ENCODE measurements at places on chromosomes 7 and 10.

- DNase-seq: no peak
These were observed 18.8 kb upstream of the SMNDC1 start for GRCh38 chr10:110323503-110323902.

DNA sequence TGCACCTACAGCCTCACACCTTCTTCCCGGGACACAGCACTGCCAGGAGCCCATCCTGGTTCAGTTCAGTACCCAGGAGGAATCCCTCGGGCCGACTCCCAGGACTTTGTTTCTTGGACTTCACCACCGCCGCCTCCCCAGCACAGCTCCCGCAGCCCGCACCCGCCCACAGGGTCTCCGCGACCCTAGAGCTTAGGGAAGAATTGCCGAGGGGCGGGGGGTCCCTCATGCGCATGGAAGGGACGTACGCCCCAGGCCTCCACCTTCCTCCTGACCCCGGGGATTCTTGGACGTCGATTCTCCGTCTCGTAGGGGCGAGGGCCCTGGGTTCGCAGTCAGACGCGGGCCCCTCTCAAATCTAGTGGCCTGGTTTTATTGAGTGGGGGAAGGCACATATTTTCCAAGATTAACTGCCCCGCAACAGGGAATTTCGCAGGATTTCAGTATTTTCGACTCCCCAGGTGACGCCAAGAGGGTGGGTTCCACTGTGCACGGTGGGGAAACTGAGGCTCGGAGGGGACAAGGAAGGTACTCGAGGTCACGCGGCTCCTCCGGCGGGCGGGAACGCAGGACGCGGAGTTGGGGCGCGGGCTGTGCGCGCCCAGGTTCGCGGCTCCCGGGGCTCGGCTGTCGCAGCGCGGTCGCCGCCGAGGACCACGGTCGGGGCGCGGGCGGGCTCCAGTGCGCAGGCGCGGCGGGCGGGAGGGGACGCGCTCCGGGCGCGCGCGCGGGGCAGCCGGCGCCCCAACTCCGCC is at the start of gene ADCY1:
ADCY1 (plus strand) TSS at position 708 of the 755 bp plus-strand sequence. CDS start 176 bp downstream, outside the sequence.
- peak; percentile 37 for DNase-seq

- DNase-seq: no peak
These were observed 568.5 kb downstream of the CALN1 start for GRCh38 chr7:71843676-71844075.

DNA sequence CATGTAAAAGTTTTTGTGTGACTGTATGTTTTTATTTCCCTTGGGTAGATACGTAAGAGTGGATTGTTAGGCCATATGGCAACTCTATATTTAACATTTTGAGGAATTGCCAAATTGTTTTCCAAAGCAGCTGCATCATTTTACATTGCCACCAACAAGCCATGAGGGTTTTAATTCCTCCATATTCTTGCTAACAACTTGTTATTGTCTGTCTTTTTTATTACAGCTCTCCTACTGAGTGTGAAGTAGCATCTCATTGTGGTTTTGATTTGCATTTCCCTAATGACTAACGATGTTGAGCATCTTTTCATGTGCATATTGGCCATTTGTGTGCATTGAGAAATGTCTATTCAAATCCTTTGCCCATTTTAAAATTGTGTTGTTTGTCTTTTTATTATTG is 94.9 kb downstream of the CARD11 start:
- DNase-seq: no peak

- DNase-seq: no peak
These were observed 401.5 kb downstream of the REEP3 start for GRCh38 chr10:63922468-63923284.

DNA sequence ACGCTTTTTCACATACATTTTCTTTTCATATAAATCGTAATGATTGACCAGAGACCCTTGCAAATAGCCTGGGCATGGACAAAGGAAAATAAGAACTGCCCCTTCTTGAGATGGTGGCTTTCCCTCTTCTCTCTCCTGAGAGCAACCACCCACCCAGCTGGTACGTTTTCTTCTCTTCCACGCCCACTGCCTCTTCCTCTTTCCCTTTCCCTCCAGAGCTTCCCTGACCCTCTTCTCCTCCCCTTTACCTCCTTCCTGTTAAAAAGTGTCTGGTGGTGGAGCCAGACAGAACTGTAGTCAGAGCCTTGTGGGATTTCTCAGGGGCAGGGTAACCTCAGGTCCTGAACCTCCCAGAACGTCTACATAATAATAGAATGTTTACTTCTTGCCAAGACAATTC is 23.2 kb downstream of the GPR141 start:
- no peak for DNase-seq

- no peak for DNase-seq
These were observed 72.1 kb downstream of the PTEN start for GRCh38 chr10:87935290-87936141.

- no peak for DNase-seq
These were observed 92.8 kb downstream of the DOCK1 start for GRCh38 chr10:126997801-126998590.

GRCh38 chr10:97687785-97688781 is 1.0 kb upstream of the AVPI1 start:
- no peak for DNase-seq

DNA sequence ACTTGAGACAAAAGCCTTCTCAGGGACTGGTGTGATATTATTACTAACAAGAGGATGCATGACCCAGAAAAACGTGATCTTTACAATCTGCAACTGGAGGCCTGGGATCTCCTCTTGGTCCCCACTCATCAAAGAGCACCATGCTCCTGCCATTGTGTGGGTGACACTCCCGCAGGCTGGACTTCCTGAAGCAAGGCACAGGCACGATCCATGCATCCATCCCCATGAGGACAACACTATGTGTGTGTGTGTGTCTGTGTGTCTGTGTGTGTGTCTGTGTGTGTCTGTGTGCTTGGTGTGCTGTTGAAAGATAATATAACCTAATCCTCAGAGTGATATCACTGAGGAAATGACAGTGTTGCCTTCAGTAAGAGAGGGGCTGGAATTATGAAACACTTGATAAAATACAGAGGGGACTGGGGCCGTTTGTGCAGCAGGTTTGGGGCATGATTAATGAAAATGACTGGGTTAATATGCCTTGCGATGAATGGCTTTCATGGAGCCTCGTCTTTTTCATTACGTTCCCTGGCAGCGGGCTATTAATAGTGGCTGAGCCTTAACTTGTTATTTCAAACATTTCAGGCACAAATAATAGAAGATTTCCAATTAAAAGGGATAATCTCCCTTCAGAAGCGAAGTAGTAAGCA is 180.8 kb upstream of the TCERG1L start:
- no peak for DNase-seq

DNA sequence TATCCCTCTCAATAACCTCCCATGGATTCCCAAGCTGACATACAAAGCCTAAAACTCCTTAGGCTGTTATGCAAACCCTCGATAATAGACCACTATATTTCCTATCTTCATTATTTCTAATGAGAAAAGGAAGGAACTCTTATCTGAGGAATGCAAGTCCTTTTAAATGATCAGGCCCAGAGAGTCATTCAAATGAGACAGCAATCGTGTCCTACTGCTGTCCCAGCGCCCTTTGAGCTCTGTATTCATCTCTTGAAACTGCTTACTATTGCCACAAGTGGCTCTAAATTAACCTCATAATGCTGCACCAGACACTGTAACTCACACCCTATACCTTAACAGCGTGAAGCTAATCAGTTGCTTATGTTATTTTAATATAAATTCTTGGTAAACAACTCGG is 182.1 kb upstream of the NAMPT start:
- DNase-seq: no peak

DNA sequence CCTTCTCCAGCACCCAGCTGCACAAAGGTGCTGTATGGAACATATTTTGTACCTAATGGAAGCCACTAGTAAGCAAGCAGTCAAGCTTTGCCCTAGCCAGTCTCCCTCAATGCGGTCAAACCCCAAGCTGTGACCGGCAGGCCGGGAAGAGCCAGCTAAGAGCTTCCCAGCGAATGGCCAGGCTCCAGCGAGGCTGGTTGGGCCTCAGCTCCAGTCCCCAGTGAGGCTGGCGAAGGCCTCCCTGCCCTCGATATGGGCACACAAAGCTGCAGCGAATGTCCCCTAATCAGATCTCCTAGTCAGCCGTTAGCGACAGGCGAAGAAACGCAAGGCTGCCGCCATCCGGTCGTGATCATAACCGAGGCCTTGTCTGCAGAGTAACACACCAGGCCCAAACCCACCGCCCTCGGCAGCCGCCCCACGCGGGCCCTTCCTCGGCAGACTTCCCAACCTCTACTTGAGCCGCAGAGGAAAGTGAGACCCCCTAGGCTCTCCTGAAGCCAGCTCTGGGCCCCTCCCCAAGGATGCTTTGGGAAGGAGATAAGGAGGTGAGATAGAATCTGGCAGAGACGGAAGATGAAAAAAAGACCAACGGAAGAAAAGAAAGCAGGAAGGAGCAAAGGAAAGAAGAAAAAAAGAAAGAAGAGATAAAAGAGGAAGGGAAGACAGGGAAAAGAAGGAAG is 3.1 kb upstream of the HOXA9 start:
- DNase-seq: peak; percentile 62

- no peak for DNase-seq
These were observed 2.1 kb upstream of the COX19 start for GRCh38 chr7:977326-978048.

GRCh38 chr7:8386926-8387550 is 46.4 kb upstream of the NXPH1 start:
- no peak for DNase-seq

- no peak for DNase-seq
These were observed 1.2 kb downstream of the BTRC start for GRCh38 chr10:101355072-101355706.

DNA sequence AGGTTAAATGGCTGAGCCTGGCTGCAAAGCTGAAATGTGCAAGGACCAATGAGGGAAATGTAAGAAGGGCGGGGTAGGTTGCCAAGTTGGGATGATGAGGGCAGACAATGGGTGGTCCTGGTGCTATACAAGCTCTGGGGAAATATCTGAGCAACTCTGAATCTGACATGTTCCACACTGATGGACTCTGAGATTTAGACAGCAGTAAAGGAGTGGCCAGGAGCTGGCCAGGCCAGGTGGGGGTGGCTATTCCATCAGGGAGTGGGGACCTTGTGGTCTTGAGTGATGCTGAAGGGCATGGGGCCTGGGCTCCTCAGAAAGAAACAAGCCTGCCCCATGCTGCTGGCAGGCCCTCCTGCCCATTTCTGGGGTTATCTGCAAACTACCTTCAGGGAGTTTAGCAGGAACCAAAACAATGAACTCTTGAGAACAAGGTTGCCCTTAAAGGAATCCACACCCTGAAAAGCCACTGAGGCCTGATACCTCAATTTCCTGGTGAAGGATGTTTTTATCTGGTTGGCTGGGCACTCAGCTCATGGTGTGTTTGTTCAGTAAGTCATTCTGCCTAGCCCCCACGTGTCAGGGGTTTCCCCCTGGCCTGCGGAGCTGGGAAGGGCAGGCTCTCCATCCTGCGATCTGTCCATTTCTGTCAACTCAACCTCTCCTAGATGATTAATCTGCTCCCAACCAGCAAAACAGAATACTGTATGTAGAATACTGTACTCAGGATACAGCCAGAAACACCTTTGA is 143.3 kb upstream of the TNS3 start:
- DNase-seq: no peak

DNA sequence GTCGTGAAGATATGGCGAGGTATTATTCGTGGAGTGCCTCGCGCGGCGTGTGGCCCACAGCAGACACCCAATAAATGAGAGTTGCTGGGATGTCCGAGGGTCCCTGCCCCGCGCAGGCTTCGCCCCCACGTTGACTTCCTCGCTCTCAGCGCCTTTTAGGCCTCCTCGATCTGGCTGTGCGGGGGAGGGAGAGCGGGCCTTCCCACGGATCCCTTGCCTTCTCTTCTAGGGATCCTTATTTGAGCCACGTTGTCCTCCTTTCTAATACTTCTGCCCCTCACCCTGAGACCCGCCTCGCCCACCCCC is 660 bp downstream of the VCL start:
- DNase-seq: peak; percentile 25

DNA sequence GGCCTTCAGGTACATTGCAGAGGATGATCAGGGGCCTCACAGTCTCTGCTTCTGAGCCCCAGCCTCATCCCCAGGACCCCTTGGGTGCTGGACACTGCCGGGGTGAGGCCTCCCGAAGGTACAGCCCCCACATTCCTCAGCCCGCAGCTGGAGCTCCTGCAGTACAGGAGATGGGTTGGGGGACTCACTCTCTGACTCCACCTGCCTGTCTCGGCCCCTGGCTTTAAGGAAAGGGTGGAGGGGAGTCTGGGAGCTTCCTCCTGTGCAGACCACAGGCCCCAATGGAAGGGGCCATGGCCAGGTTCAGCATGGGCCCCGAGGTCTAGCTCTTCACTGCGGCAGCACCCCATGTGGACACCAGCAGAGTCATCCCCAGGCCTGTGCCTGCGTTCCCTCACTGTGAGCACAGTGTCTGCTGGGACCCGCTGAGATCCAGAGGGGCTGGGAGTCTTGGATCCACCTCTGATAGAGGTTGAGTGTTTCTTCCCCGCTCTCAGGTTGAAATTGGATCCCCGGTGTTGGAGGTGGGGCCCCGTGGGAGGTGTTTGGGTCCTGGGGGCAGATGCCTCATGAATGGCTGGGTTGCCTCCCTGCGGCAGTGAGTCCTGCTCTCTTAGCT is 99.9 kb downstream of the PRKAG2 start:
- no peak for DNase-seq

DNA sequence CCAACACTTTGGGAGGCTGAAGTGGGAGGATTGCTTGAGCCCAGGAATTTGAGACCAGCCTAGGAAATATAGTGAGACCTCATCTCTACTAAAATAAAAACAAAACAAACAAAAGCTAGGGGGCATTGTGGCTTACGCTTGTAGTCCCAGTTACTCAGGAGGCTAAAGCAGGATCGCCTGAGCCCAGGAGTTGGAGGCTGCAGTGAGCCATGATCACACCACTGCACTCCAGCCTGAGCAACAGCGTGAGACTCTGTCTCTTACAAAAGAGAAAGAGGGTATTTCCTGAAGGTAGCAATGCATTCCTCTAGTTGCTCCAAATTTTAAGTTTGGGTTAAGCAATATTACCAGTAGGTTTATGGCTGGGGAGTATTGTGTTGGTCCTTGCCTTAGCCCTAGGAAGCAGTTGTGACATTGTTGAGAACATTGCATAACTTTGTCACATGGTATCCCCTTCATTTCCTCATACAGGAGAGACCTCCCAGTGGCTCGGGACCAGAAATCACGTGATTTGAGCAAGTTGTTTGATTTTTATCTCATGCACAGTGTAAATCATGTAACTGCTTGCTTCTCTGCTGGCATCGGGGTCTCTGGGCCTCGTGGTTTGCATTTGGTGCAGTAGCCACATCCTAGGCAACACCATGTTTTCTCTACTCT is 23.3 kb upstream of the SMARCD3 start:
- DNase-seq: no peak

Data from activated CD4-positive, alpha-beta T cell treated with anti-CD3 and anti-CD28 coated beads for 48 hours (primary cell).